MG63 (cell line): ENCODE measurements at places on chromosomes 6 and 20.

GRCh38 chr6:29967379-29968010 lies 25.2 kb downstream of the HLA-A start:
- DNase-seq: no peak

DNA sequence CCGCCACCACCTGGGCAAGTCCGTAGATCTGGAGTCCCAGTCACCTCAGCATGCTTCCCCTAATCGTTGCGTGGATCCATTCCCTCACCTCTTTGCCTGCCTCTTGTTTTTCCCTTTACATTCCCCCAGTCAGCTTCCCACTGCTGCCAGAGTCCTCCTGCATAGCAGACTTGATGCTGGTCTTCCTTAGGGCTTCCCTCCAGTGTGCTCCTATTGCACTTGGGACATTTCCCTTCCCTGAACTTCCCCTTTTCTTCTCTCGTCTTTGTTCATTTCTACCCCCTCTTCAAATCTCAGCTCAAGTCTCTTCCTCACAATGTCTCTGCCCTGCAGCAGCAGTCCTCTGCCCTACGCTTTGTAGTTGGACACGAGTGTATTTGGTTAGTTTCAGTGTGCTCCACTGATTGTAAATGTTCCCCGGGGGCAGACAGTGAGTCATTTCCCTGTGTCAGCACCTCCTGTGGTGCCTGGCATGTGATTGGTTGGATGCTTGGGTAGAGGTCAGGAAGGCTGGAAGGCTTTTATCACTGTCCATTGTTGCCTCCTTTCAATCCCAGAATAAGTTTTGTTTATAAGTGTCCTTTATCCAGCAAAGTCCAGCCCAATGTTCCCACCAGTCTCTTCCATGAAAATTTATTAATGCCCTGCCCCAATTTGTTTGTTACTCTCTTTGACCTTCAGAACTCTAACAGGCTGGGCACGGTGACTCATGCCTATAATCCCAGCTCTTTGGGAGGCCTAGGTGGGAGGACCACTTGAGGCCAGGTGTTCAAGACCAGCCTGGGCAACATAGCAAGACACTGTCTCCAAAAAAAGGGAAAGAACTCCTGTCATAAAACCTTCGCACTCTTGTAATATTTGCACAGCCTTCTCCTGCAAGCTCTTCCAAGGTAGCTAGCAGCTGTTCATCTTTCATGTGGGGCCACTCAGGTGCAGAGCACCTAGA lies 38.3 kb downstream of the FAM120B start:
- DNase-seq: peak; percentile 79

DNA sequence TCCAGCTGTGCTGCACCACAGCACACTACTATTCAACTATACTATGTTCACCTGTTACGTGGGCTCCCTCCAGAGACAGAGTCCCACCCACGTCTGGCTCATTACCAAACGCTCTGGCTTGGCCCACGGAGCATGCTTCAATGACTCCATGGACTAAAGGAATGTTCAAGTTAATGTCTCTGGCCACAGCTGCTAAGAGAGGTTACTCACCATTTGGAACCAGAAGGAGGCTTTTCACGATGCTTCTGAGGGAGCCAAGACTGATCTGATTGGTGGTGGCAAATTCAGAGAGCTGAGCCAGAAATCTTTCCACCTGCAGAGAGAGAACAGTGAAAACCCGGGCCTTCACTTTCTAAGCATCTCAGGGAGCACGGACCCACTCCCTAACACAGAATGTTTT lies 15.6 kb downstream of the COMMD7 start:
- DNase-seq: peak; percentile 72

GRCh38 chr20:44896583-44896982 lies 11.1 kb downstream of the YWHAB start:
- no peak for DNase-seq

GRCh38 chr6:125111219-125111983 lies 42.2 kb upstream of the TPD52L1 start:
- DNase-seq: no peak

GRCh38 chr6:38268342-38268741 lies 371.4 kb downstream of the BTBD9 start:
- DNase-seq: no peak

DNA sequence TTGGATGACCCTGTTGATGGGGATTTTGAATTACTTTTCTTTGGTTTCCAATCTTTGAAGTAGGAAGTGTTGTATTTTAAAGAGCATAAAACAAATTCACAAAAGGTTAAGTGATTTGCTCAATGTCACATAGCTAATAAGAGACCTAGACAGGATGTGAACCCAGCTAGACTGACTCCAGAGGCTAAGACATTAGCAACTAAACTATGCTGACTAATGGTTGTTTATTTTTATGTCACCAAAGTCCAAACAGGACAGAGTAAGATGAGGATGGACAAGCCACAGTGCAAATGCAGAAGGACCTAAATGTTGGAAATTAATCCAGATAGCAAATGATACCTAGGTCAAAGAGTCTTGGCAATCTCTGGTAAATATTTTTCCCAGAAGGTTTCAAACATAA lies 38.0 kb downstream of the OGFRL1 start:
- no peak for DNase-seq

DNA sequence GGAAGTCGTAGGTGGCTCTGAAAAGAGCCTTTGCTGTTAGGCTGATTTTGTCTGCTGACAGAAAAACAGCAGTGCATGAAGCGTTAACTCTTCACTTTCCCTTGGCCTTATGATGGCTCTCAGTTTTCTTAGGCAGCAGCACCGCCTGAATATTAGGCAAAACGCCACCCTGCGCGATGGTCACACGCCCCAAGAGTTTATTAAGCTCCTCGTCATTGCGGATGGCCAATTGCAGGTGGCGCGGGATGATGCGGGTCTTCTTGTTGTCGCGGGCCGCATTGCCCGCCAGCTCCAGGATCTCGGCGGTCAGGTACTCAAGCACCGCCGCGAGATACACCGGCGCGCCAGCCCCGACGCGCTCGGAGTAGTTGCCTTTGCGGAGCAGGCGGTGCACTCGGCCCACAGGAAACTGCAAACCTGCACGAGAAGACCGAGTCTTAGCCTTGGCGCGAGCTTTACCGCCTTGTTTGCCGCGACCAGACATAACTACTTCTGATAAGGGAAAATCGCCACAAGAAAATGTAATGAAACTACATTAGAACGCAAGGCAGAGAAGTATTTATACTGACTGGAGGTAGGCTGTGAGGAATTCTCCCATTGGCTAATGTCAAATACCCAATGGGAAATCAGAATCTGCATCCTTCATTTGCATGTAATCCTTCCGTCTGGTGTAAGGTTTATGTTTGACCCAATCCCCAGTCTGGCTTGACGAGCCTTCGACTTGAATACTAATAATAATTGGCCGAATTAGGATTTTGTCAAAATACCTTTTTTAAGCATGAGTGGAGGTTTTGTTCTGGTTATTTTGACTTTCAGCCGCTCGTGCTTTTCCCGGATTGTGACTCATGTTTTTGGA lies 53.9 kb upstream of the HFE start:
- peak; percentile 72 for DNase-seq

- no peak for DNase-seq
These were observed 28.8 kb upstream of the ZBTB24 start for GRCh38 chr6:109511832-109512231.

- DNase-seq: no peak
These were observed 9.8 kb downstream of the XRN2 start for GRCh38 chr20:21312813-21313474.

- no peak for DNase-seq
These were observed 95.1 kb downstream of the LIN28B start for GRCh38 chr6:105051941-105052471.

DNA sequence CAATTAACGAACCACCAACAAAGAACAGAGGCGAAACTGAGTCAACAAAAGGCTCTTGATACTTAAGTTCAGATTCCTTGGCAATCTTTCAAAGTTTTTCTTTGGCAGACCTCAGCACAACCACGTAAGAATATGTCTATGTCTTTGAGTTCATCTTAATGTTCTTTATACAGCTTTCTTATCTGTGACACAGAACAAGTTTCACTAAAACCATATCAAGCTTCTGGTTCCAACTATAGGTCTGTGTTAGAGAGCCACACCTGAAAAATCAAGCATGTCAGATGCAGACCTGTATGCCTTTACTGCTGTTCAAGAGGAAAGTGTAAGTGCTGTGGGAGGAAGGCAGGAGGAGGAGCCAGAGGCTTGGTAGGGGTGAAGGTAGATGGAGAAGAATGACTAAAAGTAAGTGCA lies 271.3 kb downstream of the KHDC1L start:
- no peak for DNase-seq

GRCh38 chr6:166806962-166807757 lies 149.2 kb downstream of the RNASET2 start:
- no peak for DNase-seq

DNA sequence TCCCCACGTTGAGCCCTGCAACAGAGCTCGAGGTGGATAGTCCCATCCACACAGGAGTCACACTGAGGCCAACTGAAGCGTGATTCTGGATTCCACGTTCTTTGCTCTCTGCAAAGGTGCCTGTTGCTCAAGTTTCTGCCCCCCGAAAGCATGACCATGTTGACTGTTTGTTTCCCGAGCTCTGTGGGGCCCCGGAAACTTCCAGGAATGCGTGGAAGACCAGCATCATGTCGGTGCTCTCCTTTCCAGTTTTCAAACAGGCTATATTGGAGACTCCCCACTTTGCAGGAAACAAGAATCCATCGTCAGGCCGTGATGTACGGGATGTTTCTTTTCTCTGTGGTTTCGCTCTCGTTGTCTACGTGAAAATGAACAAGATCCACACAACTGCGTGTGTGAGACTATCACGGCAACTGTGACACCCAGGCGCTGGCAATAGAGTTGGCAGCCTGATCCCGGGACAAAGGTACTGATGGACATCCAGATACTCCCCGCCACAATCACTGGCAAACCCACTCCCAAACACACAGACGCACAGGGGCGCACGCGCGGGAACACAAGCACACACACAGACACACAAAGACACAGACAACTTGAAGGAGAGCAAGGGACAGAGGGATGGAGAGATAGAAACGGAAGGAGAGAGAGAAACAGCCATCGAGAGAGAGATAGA lies 444.6 kb upstream of the DEFB115 start:
- no peak for DNase-seq

DNA sequence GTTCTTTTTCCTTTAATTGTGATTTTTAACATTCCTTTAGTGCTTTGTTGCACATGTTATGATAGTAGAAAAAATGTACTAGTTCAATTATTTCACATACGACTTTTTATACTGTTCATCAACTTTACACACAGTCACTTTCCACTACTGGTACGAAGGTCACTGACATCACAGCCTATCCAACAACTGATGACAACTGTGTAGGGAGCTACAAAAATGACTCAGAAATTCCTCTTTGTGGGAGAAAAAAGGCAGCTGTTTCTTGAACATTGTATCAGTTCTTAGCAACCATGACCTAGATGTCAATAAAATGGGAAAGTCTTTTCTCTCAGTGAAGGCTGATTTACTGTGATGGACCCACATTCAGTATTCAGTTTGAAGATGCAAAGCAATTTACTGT lies 7.0 kb upstream of the ID4 start:
- no peak for DNase-seq

DNA sequence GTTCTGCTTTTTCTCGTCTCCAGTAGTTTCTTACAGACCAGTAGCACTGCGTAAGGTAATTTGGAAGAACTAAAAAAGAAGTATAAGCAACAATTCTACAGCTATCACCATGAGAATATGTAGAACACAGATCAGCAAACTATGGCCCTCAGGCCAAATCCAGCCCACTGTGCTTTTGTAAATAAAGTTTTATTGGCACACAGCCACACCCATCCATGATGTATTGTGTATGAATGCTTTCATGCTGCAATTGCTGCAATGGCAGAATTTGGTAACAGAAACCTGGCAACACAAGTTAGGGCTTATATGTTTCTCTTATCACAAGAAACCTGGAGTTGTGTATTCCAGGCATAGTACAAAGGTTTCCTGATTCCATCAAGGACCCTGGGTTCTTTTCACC lies 386.8 kb upstream of the TSHZ2 start:
- no peak for DNase-seq
